Fibroblast of skin of right quadriceps (primary cell): ENCODE measurements at places on chromosomes 16 and 17.

DNA sequence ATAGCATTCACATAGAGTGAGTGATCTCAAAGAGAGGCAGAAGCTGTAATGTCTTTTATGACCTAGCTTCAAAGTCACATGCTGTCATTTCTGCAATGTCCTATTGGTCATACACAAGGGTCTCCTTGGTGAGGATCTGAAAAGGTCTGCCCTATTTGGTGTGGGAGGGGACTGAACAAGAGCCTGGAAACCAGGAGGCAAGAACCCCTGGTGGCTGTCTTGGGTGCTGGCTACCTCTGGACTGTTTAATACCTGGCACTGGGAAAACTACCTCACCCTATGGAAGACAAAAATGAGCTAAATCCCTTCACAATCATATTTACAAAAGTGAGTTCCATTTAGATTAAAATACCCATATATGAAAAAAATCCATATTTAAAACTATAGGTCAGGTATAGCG, 9.0 kb downstream of the KCTD13 start:
- DNase-seq: no peak

DNA sequence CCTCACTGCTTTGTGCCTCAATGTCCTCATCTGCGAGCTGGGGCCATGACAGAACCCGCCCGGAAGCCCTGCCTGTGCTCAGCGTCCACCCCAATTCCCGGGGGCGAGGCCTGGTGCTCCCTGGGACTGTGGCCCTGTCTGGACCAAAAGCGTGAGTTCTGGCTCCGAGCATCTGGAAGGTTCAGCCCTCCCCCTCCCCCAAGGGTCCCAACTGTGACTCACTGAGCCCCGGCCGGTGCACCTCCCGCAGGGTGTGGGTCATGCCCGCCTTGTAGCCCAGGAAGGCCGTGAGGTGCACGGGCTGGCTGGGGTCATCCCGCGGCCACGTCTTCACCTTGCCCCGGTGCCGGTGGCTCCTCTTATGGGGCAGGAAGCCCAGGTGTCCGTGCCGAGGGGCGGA, 755 bp downstream of the RPL3L start:
- no peak for DNase-seq

GRCh38 chr17:64635647-64636305, 26.3 kb downstream of the SMURF2 start:
- DNase-seq: peak; percentile 97

GRCh38 chr17:76673729-76674128, 30.2 kb upstream of the ST6GALNAC1 start:
- DNase-seq: peak; percentile 59
